ENCODE measurements at places on chromosomes 3 and 15.

- no peak for DNase-seq
Measured at GRCh38 chr3:56408761-56409196, 59.5 kb downstream of the ERC2 start.

- DNase-seq: no peak
Measured at GRCh38 chr3:160078533-160078932, 89.9 kb downstream of the IL12A start.

GRCh38 chr15:53910852-53911251 lies 67.4 kb upstream of the UNC13C start:
- peak; percentile 21 for DNase-seq

DNA sequence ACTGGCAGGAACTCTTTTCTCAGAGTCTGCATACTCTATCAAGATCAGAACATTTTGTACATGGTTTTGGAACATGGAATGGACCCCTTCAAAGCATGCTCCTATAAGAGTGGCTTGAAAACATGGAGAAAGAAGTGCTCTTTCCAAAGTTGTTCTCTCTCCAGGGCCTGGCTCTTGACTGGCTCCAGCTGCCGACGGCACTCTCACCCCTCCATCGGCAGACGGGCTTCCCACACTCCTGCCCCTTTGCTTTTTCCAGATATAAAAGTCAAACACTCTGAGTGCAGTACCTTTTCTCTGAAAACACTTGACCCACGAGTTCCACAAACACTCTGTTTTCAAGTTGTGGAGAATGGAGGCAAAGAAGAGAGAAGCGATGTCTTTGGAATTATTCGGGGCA lies 72.5 kb upstream of the ONECUT1 start:
- DNase-seq: no peak

DNA sequence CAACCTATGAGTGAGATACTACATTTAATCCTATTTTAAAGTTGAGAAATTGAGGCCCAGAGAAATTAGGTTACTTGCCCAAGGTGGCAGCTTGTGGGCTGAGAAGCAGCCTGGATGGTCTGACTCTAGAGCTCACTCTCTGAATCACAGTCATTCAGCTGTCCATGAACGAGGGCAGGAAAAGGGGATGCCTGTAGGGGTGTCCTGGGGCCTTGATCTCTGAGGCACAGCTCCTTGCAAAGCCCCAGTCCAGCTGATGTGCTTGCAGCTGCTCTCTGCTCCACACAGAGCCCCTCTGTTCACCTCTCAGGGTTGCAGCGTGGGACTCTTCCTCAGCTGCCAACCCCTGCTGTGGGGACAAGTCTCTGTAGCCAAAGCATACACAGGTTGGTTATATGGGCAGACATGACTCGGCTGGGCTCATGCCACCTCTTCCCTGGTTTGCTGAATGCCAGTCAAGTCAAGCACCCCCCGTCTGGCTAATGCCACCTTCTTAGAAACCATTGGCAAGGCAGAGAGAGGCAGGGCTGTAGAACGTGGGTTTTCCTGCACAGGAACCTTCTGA lies 56.8 kb downstream of the GASK1A start:
- DNase-seq: no peak

DNA sequence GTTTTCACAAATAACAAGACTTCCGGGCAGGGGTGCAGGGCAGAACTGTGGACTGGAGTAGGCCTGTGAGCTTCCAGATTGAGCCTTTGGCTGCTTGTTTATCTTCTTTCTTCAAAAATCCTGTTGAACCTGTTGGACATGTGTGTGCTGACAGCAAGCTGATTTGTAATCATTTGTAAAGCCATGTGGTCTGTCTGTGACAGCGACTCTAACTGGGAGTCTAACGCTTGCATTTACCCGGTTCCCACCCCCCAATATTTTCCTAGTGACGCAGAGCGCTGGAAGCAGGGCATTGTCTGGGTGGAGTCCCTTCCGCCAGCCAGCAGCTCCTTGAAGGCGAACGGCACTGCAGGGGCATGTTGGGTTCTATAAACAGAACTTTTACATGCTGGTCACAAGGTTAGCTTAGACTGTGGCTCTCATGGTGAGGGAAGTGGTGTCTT lies 85.7 kb upstream of the MYZAP start:
- DNase-seq: no peak

GRCh38 chr15:85091990-85092389 lies 110.3 kb downstream of the PDE8A start:
- DNase-seq: no peak

DNA sequence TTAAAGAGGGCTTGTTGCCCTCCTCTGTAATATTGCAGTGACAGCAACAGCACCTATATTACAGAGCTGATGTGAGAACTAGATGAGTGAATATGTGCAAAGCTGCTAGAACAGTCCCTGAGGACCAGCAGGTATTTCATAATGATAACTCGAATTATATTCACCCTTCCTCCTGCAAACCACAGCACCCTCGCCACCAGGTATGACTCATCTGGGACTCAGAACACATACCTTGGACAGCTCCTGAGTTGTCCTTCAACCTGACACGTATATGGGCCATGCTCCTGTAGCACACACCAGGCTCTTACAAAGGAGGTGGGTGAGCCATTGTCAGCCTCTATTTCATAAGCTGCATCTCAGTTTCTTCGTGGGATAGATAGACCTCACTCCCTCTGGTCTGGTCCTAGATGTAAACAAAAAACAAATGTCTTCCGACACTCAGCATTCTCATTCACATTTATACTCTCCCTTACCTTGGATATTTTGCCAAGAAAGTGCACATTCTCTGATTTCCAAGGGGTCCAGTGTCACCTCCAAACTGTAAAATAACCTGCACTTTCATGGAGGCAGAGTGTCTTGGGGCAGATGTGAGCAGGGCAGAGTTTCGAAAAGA lies 124.5 kb downstream of the TLE3 start:
- no peak for DNase-seq

DNA sequence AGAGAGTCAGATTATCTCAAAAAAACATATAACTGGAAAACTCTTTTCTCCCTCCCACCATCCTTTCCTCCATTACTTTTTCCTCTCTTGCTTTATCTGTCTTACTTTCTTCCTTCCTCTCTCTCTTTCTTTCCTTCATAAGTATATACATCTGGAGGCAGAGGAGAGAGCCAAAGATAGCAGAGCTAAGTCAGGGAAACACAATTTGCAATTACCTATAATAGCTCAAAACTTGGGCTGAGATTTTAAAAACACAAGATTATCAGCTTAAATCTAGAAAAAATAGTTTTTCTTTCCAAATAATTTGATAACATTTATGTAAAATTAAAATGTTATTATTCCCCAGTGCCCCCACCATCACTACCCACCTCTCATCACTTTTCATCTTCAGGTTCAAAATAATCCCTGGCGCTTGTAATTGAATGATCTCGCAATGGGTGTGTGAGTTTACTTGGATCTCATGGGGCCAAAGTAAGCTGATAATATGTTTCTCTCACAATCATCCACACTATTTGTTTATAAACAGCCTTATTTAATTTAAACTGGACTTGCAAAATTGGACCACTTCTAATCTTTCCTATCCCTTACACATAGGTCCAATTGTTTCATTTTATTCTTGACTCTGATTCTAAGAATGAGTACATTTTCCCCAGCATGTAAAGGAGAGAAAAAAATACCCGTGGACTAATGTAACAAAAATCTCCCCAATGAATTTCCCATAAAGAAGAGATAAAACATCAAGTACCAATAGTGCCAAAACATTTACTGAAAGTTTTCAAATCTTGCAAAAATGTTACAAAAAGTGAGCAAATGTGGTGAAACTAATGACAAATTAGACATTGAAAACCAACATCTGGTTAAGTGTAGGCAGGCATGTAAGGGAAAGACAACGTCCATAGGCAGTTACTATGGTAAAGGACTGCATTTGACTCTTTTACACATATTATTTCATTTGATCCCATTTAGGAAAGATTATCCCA lies 236.9 kb downstream of the DTWD1 start:
- DNase-seq: no peak

- no peak for DNase-seq
Measured at GRCh38 chr3:128550113-128550440, 57.1 kb upstream of the GATA2 start.

GRCh38 chr15:76382987-76383728 lies 46.6 kb downstream of the ISL2 start:
- DNase-seq: no peak

- no peak for DNase-seq
Measured at GRCh38 chr15:78259232-78259631, 5.1 kb upstream of the DNAJA4 start.

- no peak for DNase-seq
Measured at GRCh38 chr15:78076231-78077052, 1.1 kb downstream of the TBC1D2B start.

DNA sequence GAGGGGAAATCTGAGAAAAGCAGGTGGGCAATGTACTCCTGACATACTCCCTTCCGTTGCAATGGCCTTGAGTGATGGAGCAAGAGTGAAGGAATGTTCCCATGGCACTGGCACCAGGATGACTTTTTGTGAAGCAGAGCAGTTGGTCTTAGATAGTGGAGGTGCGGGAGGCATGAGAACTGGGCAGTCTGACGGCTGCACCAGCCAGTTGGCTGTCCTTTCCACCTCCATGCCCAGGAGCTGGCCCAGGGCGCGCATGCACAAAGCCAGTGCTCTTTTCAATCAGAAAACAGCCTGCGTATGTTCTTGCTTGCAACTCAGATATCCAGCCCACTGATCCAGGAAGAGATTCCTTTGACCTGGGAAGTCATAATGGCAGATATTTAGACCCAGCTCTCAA lies 136.8 kb downstream of the PGPEP1L start:
- DNase-seq: no peak

- DNase-seq: no peak
Measured at GRCh38 chr15:63718590-63719035, 115.1 kb downstream of the HERC1 start.

- DNase-seq: no peak
Measured at GRCh38 chr3:51681453-51681852, 10.4 kb downstream of the TEX264 start.

- DNase-seq: peak; percentile 93
Measured at GRCh38 chr3:194184265-194184751, 48.4 kb downstream of the HES1 start.

DNA sequence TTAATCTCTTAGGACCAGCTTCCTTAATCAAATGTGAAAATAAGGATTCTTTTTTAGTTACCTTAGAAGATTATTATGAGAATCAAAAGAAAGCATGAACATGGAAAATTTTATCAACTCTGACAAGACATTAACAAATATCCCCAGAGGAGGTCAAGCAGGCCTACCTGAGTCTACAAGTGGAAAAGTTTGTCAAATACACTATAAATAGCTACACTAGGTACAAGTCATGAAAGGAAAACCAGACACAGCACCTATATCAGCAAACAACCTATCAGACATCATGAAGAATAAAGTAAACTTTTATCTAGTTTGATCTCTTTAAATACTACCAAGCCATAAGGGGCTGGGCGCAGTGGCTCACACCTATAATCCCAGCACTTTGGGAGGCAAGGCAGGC lies 126.1 kb downstream of the MAGI1 start:
- DNase-seq: no peak

DNA sequence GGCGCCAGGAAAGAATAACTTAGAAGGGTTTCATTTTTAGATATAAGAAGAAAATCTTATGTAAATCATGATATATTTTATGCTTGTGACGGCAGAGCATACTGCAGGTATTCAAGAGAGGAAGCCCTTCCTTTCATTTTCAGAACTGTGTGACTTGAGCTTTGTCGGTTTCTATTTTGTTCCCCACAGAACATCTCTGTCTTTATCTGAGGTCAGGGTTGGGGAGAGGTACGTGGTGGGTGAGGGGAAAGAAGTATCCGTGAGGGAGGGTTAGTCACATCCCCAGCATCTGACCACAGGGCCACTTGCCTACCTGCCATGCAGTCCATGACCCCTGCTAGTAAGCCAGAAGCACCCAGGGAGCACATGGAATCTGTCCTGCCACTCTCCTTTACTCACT lies 126.5 kb downstream of the DGKG start:
- DNase-seq: no peak
